NCI-H1436 (cell line): ENCODE measurements at places on chromosomes 11 and 22.
A peak's percentile ranks its signal among the peaks of the same experiment; 100 is the strongest.

- DNase-seq: no peak
These were observed 101.3 kb upstream of the GAL start for GRCh38 chr11:68583041-68583446.

GRCh38 chr22:19238900-19239299, 52.6 kb downstream of the CLTCL1 start:
- no peak for DNase-seq

- DNase-seq: no peak
These were observed 40.0 kb downstream of the RNF141 start for GRCh38 chr11:10500757-10501684.

- no peak for DNase-seq
These were observed 85.8 kb downstream of the RTL6 start for GRCh38 chr22:44412136-44412731.

GRCh38 chr11:69358398-69359020, 64.6 kb downstream of the MYEOV start:
- DNase-seq: no peak

- DNase-seq: no peak
These were observed 382.1 kb downstream of the KCNA4 start for GRCh38 chr11:29634744-29635143.

DNA sequence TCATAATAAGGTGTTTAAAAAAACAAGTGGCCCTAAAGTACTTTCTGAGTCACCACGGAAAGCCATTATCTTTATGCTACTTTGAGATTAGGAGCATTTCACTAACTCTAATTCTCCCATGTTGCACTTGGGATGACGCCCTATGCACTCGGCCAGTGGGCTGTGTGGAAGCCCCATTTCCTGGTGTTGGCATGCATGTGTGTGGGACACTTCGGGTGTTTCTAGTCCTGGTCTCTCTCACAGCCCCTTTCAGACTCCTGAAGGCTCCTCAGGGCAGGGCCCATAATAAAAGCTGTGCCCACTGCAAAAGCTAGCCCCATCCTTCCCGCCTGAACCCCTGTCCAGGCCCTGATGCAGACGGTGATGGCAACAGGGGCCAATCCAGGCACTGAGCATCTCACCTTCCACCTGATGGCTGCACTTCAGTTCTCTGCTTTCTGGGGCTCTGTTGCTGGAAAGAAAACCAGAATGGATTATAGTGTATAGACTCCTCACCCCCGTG, 14.9 kb upstream of the FXYD2 start:
- no peak for DNase-seq

- no peak for DNase-seq
These were observed 3.2 kb downstream of the ABCG4 start for GRCh38 chr11:119152043-119152442.

DNA sequence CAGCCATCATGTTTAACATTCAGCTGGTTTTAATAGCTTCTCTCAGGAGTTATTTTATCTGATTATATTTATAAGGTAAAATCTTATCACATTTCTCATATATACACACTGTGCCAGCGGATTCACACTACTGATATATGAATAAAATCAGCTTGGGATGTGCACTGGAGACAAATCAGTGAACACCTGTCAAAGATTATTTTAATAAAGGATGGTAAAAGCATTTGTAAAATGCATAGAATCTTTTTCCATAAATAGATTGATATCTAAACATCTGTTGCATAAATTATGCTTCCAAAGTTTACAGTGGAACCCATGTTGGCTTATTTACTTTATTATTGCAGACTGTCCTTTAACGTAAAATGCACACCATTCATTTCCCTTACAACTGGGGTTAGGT, 1125.8 kb upstream of the CNTN5 start:
- DNase-seq: no peak

DNA sequence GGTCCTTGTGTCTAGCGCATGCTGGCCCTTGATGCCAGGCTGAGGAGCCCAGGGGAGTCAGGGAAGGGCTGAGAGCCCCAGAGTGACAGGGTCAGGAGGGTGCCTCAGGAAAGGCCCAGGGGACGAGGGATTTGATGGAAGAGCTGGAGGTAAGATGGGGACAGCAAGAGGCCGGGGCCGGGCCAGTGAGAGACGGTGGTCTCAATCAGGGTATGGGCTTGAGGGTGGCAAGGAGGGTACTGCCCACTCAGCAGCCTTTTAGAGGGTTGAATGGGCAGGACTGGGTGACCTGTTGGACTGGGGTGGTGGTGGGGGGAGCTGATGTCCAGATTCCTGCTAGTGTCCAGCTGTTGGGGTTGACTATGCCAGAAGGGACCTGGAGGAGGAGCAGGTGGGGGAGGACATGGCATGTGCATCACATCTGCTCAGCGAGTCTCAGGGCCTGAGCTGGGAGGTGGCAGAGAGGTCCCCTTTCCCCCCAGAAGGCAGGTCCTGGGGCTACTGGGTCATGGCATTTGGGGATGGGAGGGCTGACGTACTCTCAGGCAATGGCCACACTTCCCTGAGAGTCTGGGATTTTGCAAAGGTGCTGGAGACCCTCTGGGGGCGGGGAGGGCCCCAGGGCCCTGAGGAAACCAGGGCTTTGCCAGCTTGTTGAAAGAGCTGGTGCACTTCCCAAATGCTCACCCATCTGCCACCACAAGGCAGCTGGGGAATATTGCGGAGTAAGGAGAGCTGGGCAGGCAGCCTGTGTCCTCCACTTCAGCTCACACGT, 18.4 kb downstream of the MYO7A start:
- no peak for DNase-seq

GRCh38 chr11:65744026-65744698, 23.6 kb upstream of the RNASEH2C start:
- DNase-seq: peak; percentile 5

- DNase-seq: no peak
These were observed 6.3 kb upstream of the IGLL5 start for GRCh38 chr22:22881116-22882000.

- DNase-seq: no peak
These were observed 280.5 kb downstream of the DDX10 start for GRCh38 chr11:108945341-108945740.

DNA sequence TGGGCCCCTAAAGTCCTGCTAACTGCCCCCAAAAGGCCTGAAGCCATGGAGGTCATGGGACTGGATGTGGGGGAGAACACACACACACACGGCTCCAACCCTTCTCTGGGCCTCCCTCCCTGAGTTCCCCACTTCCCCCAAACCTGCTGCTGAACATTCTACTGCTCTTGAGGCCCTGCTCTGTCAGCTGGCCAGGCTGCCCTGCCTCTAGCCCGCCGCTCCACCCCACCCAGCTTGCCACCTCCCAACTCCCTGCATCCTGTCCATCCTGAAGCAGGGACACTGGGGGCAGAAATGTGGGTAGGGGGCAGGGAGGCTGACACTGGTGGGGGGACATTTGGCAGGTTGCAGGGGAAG, 1.0 kb downstream of the KCNJ4 start:
- no peak for DNase-seq

GRCh38 chr11:7971846-7972245, 6.6 kb upstream of the NLRP10 start:
- no peak for DNase-seq

- no peak for DNase-seq
These were observed 115.9 kb upstream of the GRK3 start for GRCh38 chr22:25448435-25449051.

- DNase-seq: no peak
These were observed 20.3 kb upstream of the CCDC90B start for GRCh38 chr11:83306200-83307080.

- DNase-seq: no peak
These were observed 15.9 kb downstream of the PRG3 start for GRCh38 chr11:57364851-57365660.

GRCh38 chr11:118657238-118657637, 22.2 kb downstream of the TREH start:
- DNase-seq: no peak

DNA sequence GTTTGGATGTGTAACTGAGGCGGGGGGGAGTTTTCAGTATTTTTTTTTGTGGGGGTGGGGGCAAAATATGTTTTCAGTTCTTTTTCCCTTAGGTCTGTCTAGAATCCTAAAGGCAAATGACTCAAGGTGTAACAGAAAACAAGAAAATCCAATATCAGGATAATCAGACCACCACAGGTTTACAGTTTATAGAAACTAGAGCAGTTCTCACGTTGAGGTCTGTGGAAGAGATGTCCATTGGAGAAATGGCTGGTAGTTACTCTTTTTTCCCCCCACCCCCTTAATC, 2.3 kb downstream of the MALAT1 start:
- DNase-seq: no peak

DNA sequence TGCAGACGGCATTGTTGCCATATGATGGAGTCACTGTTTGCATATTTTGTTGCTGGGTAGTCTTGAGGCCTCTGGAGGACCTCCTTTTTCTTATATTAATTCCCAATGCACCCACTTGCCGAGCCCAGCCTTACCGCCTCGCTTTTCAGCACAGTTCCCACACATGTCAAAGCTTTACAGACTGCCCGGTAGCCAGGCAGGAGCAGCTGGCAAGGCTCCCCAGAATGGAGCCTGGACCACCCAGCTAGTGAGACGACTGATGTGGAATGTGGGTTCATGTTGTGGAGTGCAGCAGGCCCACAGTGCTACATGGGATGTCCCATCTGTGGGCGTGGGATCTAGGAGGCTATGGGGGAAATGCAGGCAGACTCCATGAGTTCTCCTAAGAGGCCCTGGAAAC, 99.4 kb upstream of the MTMR2 start:
- no peak for DNase-seq
